Occipital lobe (tissue), 3 donors: ENCODE measurements at places on chromosomes 7 and 10. TPM values are rescaled to one million over a fixed set of nuclear protein-coding genes. Genes with fewer than 3 reads are reported as not detected.

The FAM180A gene
- not detected for total RNA-seq

The CNPY1 gene
- 0.16 TPM for total RNA-seq

The C7orf33 gene
- not detected for total RNA-seq

The CFAP69 gene
- 6.2 TPM for total RNA-seq

The EN2 gene
- not detected for total RNA-seq

The ZNF853 gene
- 23.6 TPM for total RNA-seq
